ENCODE measurements at places on chromosomes 6 and 20. TPM values are rescaled to one million over a fixed set of nuclear protein-coding genes. Genes with fewer than 3 reads are reported as not detected.

- H3K36me3 ChIP-seq = no peaks in the 10 kb centered on the region
- H3K27me3 ChIP-seq = no peaks in the 10 kb centered on the region
- no peaks in the 10 kb centered on the region for H3K4me1 ChIP-seq
- no peak overlapping the region for H3K27ac ChIP-seq
- no peak overlapping the region for H3K4me3 ChIP-seq
- no peak for DNase-seq
These were observed 163.1 kb downstream of the SOD2 start for GRCh38 chr6:159529934-159530333.

- no peaks in the 10 kb centered on the region for H3K27me3 ChIP-seq
- no peak overlapping the region for H3K27ac ChIP-seq
- DNase-seq = peak; percentile 19
- no peaks in the 10 kb centered on the region for H3K36me3 ChIP-seq
These were observed 306 bp downstream of the EBF4 start for GRCh38 chr20:2692886-2693285.

DNA sequence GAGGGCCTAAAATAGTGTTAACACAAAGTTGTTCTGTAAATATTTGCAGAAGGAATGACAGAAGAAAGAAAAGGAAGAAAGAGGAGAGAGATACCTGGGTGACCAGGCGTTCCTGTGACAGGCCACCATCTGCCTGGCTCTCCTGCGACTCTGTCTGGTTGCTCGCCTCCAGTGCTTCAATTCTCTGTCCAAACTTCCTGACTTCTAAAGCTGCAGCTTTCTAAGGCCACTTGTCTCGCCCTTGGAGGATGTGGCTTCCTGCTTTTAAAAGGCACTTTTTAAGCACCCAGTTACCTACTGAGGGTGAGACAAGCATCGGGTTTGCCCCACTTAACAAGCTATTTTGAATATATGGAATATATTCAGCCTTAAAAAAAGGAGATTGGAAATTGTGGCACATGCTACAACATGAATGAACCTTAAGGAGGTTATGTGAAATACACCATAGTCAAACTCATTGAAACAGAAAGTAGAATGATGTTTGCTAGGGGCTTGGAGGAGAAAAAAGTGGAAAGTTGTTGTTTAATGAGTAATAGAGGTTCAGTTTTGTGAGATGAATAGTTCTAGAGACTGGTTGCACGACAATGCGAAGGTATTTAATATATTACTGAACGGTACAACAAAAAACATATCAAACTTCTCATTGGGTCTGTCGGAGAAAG is 32.8 kb downstream of the VIP start:
- no peaks in the 10 kb centered on the region for H3K4me1 ChIP-seq
- H3K27ac ChIP-seq = no peak overlapping the region
- no peak overlapping the region for H3K4me3 ChIP-seq

- H3K4me3 ChIP-seq = no peak overlapping the region
- H3K27me3 ChIP-seq = no peaks in the 10 kb centered on the region
- no peak for DNase-seq
- no peak overlapping the region for H3K27ac ChIP-seq
These were observed 222.2 kb downstream of the UST start for GRCh38 chr6:148968771-148969602.

DNA sequence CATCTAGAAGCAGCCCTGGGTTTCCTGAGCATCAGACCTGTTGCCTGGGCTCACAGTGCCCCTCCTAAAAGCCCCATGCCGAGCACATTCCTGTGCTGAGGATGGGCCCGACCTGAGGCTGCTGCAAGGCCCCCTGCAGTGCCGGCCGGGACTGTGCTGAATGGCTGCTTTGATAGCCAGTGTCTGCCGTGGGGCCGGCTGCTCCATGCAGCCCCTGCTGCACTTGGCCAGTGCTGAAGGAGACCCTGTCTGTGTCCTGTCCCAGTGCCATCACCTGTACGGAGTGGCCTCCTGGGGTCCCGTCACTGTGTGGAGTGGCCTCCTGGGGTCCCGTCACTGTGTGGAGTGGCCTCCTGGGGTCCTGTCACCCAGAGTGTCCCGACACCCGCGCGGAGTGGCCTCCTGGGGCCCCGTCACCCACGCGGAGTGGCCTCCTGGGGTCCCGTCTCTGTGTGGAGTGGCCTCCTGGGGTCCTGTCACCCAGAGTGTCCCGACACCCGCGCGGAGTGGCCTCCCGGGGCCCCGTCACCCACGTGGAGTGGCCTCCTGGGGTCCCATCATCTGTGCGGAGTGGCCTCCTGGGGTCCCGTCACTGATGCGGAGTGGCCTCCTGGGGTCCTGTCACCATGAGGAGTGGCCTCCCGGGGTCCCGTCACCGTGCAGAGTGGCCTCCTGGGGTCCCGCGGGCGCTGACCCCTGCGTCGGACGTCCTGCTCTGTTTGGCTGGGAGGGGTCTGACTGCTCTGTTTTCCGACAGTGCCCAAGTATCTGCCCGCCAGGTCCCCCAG is 7.0 kb downstream of the COL9A3 start:
- DNase-seq = peak; percentile 42
- no peak overlapping the region for H3K4me3 ChIP-seq
- peak overlapping the region; percentile 93 for H3K27ac ChIP-seq
- no peaks in the 10 kb centered on the region for H3K27me3 ChIP-seq
- H3K4me1 ChIP-seq = peaks cover 70% of the 10 kb centered on the region

DNA sequence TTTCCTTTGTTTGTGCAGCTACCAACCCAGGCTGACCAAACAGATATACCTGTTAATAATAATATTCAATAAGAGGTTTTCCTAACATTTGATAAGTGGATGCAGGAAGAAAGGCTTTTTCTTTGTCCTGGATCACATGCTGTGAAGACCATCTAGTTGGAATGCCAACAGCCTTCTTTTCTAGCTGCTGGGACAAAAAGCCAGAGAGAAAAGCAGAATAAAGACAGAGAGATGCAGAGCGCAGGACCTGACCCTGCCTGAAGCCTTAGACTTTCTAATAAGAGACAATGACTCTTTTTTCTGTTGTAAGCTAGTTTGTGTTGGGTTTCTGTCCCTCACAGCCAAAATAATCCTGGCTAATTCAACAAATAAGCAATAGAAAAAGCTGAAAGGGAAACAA is 308.2 kb downstream of the PHF3 start:
- H3K27ac ChIP-seq = no peak overlapping the region
- H3K27me3 ChIP-seq = no peaks in the 10 kb centered on the region
- no peak for DNase-seq
- no peaks in the 10 kb centered on the region for H3K4me1 ChIP-seq

- no peaks in the 10 kb centered on the region for H3K27me3 ChIP-seq
- no peak overlapping the region for H3K4me3 ChIP-seq
- H3K4me1 ChIP-seq = no peaks in the 10 kb centered on the region
- no peak for DNase-seq
These were observed 634.6 kb downstream of the PRKN start for GRCh38 chr6:162092816-162093502.

GRCh38 chr20:13554706-13555105 is 84.0 kb downstream of the TASP1 start:
- no peaks in the 10 kb centered on the region for H3K27me3 ChIP-seq
- H3K4me3 ChIP-seq = no peak overlapping the region
- no peak for DNase-seq

GRCh38 chr6:127516662-127517273 is 2.4 kb downstream of the MTCL3 start:
- no peak overlapping the region for H3K27ac ChIP-seq
- H3K27me3 ChIP-seq = peaks cover 15% of the 10 kb centered on the region
- no peaks in the 10 kb centered on the region for H3K36me3 ChIP-seq
- H3K4me1 ChIP-seq = peaks cover 11% of the 10 kb centered on the region
- DNase-seq = peak; percentile 31

GRCh38 chr20:62652041-62652893 is 10.0 kb downstream of the SLCO4A1 start:
- peaks cover 35% of the 10 kb centered on the region for H3K4me1 ChIP-seq
- peak; percentile 93 for DNase-seq
- H3K4me3 ChIP-seq = no peak overlapping the region

DST gene
- total RNA-seq = 169 TPM

GRCh38 chr6:113315165-113315564 is 542.0 kb upstream of the MARCKS start:
- H3K4me3 ChIP-seq = no peak overlapping the region
- DNase-seq = no peak
- no peaks in the 10 kb centered on the region for H3K27me3 ChIP-seq
- H3K27ac ChIP-seq = no peak overlapping the region
- no peaks in the 10 kb centered on the region for H3K36me3 ChIP-seq

GRCh38 chr6:99885051-99885450 is 109.0 kb downstream of the MCHR2 start:
- H3K27ac ChIP-seq = no peak overlapping the region
- no peak for DNase-seq
- no peak overlapping the region for H3K4me3 ChIP-seq
- no peaks in the 10 kb centered on the region for H3K27me3 ChIP-seq
- no peaks in the 10 kb centered on the region for H3K36me3 ChIP-seq

DNA sequence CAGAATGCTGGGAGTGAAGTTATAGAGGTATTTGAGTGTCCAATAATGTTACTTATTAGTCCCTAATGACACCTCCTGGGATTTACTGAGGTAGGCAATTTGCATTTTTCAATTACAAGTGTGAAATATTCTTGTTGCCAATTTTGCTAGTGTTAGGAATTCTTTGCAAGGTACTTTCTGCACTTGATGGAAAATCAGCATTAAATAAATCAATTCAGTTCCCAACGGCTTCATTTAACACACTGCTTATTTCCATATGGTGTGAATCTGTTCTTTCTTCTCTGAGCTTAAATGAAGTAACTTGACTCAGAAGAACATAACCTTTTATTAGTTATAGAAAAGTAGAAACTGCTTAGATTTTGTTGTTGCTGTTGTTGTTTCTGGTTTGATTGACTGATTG is 21.2 kb downstream of the CCN2 start:
- H3K27me3 ChIP-seq = no peaks in the 10 kb centered on the region
- no peak overlapping the region for H3K27ac ChIP-seq
- H3K4me3 ChIP-seq = no peak overlapping the region

ZNF391 gene
- 5.7 TPM for total RNA-seq

SNX21 gene
- 54.9 TPM for total RNA-seq

DNA sequence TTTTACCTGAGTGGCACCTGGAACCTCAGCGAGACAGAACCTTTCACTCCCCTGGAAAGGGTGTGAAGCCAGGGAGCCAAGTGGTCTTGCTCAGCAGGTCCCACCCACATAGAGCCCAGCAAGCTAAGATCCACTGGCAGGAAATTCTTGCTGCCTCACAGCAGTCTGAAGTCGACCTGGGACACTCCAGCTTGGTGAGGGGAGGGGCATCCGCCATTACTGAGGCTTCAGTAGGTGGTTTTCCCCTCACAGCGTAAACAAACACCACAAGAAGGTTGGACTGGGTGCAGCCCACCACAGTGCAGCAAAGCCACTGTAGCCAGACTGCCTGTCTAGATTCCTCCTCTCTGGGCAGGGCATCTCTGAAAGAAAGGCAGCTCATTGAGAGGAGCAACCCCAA is 134.7 kb upstream of the RSPO3 start:
- no peaks in the 10 kb centered on the region for H3K27me3 ChIP-seq
- H3K4me1 ChIP-seq = no peaks in the 10 kb centered on the region
- DNase-seq = no peak
- no peak overlapping the region for H3K27ac ChIP-seq
- H3K4me3 ChIP-seq = no peak overlapping the region

DNA sequence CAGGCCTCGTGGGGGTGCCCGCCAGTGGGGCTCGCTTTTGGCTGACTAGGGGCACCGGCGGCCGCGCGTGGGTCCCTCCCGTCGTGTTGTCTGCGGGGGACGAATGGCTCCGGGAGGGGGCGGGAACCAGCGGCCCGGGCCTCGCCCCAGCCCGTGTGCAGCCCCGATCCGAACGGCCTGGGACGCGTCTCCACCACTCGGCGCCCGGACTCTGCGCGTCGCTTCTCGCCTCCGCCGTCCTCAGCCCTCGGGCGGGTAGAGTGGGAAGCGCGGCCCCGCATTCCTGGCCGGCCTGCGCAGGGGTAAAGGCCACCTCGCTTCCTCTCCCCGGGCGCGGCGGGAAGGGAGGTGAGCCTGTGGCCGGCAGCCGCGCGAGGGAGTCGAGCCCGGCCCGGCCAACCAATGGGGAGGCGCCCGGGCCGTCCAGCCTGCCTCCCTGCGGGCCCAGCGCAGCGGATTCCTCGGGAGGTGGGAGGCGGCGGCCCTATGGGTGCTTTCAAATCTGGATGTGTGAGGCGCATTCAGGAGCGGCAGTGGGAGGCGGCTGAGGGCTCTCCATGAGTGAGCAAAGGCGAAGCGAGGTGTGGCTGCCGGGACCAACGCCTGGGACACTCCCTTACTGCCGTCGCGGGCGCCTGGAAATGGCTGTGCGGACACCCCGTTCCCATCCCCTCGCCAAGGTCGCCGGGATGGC is 1.1 kb upstream of the ZBTB46 start:
- H3K27me3 ChIP-seq = no peaks in the 10 kb centered on the region
- DNase-seq = peak; percentile 51
- H3K27ac ChIP-seq = peak overlapping the region; percentile 47

DNA sequence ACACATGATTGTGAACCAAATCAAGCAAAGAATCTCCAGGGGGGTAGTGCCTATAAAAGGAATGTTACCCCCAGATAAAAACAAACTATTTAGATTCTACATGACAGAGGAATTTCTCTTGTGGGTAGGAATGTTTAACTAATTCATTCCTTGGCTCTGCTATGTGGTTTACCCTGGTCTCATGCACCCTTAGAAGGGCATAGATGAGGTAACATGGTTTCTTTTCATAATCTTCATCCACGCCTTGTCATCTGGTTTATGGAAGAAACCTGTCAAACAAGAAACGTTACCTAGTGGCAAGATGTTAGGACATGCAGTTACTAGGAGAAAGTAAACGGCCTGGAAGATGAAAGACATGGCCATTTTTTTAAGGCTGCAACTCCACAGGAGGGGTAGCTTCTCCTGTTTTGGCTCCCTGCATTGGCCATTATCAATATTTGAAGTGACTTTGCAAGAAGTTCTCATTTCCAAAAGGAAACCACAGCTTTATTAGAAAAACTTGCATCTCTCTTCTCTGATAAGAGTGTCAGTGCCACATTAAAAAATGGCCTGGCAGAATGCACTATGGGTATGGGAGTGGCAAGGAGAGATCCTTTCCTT is 45.5 kb downstream of the STX11 start:
- DNase-seq = no peak
- H3K4me3 ChIP-seq = no peak overlapping the region
- no peak overlapping the region for H3K27ac ChIP-seq
- H3K36me3 ChIP-seq = no peaks in the 10 kb centered on the region

HLA-DQA1 gene
- total RNA-seq = 19.6 TPM
